HT1080 (cell line): ENCODE measurements at places on chromosomes 11 and 22. TPM values are rescaled to one million over a fixed set of nuclear protein-coding genes. Genes with fewer than 3 reads are reported as not detected.
A peak's percentile ranks its signal among the peaks of the same experiment; 100 is the strongest.

Gene SPECC1L
- 27.4 and 28.5 TPM in 2 replicates for total RNA-seq

Gene KRTAP5-8
- not detected in 2 replicates for total RNA-seq

GRCh38 chr11:1353383-1354124 lies 36.2 kb upstream of the BRSK2 start:
- no peak for DNase-seq

GRCh38 chr11:79045800-79046304 lies 395.0 kb downstream of the TENM4 start:
- peak; percentile 62 for DNase-seq
